ENCODE measurements at places on chromosomes 4 and X.

- DNase-seq = no peak
These were observed 78.7 kb upstream of the ZNF518B start for GRCh38 chr4:10535912-10536311.

- DNase-seq = no peak
These were observed 926 bp upstream of the MAGIX start for GRCh38 chrX:49161632-49162031.

DNA sequence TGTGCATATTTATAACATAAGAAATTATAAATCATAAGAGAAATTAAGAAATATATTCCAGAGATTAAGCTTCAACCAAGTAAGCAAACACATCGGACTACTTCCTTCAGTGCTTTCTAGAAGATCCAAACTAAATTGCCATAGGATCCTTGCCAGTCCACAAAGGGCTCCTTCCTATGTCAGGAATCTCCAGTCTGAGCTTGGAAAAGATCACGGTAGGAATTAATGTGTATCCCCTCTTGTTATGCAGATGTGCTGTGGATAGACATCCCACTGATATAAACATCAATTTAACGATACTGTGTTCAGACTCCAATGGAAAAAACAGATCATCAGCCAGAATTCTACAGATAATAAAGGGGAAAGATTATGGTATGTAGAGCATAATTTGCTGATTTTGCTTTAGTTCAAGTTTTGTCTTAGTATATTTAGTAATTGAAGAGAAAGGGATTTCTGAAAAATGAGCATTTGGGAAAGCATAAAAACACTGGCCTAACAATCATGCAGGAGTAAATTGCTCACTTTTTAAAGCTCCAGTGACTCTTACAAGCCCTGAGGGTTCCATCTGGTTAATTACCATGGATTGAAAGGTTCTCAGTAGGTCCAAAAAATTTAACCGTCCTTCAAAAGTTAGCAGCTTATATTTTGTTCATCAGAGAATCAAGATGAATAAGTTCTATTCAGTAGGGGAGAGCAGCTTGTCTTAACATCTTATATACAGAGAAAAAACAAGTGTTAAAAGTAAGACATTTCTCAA lies 65.9 kb downstream of the HHIP start:
- no peak for DNase-seq

GRCh38 chr4:156575430-156576073 lies 396.0 kb downstream of the PDGFC start:
- peak; percentile 43 for DNase-seq

GRCh38 chr4:1994938-1995337 lies 13.8 kb downstream of the NELFA start:
- DNase-seq = no peak

DNA sequence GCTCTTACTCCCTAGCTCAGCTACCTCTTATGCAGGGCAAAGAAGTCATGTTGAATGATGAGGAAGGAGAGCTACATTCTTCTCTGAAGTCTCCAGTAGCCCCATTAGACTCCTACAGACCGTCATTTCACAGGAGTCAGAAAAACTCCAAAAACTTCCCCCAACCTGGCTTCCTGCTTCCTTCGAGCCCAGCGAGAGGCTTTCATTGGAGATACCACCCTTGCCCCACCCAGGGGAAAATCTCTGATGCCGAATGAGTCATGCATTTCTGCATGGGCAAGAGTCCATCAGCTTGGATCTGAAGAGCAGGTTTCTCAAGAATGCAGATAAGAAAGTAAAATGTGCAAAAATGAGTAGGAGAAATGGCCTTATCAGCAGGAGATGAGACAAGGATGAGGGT lies 53.0 kb downstream of the ARSF start:
- DNase-seq = peak; percentile 16

DNA sequence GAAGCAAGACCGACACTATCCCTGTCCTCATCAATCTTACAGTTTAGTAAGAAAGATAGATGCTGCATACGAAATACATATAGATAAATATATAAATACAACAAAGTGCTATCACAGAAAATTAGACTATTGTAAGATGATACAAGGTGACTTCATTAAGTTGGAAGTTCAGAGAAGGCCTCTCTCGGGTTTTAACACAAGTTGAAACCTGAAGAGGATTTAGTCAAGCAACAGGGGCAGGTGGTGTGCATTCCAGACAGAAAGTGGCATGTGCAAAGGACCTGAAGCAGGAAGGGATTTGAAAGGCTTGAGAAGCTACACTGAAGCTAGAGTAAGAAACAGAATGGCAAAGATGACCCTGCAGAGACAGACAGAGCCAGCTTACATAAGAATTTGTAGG lies 36.5 kb downstream of the USP46 start:
- no peak for DNase-seq

DNA sequence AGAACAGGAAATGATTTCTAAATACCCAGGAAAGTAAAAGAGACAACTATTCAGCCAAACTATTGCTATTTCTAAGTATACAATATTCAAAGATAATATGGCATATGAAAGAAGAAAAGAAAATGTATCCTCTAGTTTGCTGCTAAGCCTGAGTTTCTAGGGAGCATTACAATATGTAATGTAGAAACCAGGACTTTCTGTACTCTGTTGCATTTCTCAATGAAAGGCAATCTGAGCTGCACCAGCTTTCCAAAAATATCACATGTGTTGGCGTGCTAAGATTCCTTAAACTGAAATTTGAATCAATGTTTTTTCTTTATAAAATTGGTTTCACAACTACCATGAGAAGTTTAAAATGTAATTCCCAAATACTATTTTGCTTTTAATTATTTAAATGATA lies 129.6 kb downstream of the ANK2 start:
- DNase-seq = no peak

DNA sequence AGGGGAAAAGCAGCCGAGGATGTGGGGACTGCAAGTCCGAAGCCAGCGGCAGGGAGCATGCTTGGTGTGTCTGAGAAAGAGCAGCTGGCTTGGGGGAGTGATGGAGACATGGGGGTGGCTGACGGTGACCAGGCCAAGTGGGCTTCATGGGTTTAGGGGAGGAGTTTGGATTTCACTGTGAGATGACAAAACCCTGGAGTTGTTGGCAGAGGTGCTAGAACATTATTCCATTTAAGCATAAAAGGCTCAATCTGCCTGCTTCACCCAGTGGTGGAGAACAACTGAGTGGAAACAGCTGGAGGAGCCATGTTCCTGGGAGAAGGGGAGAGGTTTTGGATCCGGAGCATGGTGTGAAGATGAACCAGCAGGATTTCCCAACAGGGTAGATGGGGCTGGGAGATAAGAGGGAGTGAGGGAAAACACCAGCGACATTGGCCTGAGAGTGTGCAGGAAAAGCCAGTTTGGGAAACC lies 318.0 kb upstream of the TAPT1 start:
- no peak for DNase-seq

GRCh38 chrX:118976599-118977340 lies 2.4 kb downstream of the LONRF3 start:
- no peak for DNase-seq

GRCh38 chr4:183449193-183449882 lies 4.9 kb downstream of the CDKN2AIP start:
- peak; percentile 96 for DNase-seq

GRCh38 chr4:185086053-185086452 lies 57.0 kb upstream of the SLC25A4 start:
- no peak for DNase-seq

DNA sequence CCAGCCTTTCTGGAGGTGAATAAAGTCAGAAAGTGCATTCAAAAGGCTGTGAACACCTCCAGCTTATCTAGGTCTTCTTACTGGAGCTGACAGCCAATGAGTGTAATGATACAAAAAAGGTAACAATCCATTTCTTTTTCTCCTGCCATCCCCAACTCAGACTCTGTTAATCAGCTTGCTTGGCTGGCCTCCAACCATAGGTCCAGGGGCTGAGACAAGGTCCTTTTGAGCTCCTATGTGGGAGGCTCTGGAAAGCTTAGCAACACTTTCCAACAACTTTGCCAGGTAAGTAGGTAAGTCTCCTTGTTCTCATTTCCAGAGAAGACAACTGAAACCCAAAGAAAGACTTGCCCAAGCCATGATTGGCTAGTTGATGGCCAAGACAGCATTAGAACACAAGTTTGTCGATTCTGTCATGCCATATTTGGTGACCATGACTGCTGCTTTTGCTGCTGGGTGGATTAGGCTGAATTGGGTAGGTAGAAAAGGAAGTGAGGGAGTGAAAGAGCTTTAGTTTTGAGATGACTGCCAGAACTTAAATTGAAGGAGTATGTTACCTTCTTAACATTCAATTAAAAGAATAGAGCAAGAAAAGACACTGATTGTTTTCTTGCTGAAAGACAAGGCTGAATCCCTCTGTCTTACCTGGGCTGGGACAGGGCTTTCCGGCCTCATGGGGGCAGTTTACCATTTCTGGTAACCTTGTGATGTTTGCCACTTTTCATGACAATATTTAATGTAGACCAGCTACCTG lies 22.8 kb downstream of the VSIG4 start:
- DNase-seq = no peak

- no peak for DNase-seq
These were observed 121.2 kb downstream of the PARM1 start for GRCh38 chr4:75054078-75054477.

- no peak for DNase-seq
These were observed 47.5 kb downstream of the SPATA18 start for GRCh38 chr4:52098618-52099017.

- DNase-seq = peak; percentile 90
These were observed 157.6 kb downstream of the RASL11B start for GRCh38 chr4:53019485-53020382.

DNA sequence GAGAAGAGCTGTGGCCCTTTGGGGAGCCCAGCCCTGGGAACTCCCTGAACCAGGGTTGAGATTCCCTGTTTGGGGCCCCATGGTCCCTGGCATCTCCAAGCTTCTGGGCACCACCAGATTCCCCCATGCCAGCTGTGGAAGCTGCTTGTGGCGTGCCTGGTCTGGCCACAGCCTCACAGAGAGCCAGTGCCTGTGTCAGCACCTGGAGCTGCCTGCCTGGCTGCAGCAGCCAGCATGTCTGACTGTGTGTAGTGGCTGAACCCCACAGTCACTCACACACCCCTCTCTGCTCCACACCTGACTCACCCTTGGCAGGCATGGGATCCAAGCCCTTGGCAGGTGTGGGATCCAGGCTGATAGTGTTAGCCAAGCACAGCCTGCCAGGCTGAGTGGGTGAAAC lies 97.2 kb upstream of the GALNTL6 start:
- DNase-seq = no peak

GRCh38 chrX:132017431-132018185 lies 5.5 kb upstream of the STK26 start:
- no peak for DNase-seq

GRCh38 chr4:37615059-37615719 lies 71.0 kb downstream of the RELL1 start:
- no peak for DNase-seq

- DNase-seq = peak; percentile 7
These were observed 1.8 kb downstream of the PPP1R2C start for GRCh38 chrX:42776195-42776594.

- DNase-seq = no peak
These were observed 90.3 kb upstream of the TEX13D start for GRCh38 chrX:124242131-124242530.

DNA sequence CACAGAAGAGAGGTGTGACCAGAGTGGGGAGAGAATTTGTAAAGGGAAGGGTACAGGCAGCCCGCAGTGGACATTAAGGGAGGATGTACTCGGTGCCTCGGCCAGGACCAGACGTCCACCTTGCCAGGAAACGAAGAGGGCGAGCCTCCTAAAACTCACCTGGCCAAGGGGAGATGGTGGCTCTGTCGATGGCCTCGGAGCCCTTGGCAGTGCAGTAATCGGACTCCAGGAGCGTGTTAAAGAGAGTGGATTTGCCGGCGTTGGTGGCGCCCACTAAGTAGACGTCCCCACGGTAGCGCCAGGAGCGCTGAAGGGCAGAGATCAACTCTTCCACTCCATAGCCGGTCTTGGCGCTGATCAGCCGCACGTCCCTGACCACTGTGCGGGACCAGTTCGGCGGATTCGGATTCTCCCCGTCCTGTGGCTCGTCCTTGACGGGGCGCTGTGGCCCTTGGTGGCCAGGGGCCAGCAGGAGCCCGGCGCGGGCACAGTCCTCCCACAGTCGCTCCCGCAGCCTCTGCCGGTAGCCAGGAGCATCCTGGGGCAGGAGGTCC lies 1.0 kb downstream of the NOA1 start:
- DNase-seq = peak; percentile 15

DNA sequence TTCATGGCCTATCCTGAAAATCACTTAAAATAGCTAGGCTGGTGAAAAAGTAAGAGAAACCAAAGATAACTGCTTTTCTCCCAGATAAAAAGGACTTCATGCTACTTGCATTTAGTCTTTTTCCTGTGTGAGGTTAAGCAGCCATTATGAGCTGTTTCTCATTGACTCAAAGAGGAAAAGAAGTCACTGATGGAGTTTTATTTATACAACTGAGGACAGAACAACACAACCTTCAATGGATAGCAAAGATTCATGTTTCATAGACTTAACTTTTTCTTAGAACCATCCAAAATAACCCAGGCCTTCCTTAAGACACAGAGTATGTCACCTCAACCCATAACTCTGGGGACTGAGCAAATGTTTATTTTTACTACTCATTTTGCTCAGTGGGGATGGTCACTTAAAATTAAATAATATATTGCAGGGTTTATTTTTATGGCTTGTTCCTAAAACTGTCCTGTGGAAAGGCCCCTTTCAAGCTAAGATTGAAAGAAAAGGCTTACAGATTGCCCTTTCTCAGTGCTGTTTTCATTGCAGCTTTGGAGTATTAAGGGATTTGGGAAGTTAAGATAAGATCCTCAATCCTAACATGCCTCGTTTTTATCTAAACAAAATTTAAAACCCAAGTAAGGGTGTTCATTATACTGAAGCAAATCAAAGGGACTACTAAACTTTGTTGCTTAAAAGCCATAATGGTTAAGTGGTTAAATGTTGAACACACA lies 252.6 kb upstream of the MAD2L1 start:
- DNase-seq = no peak

GRCh38 chr4:16092682-16093319 lies 9.0 kb upstream of the PROM1 start:
- no peak for DNase-seq

- DNase-seq = no peak
These were observed 81.9 kb downstream of the ATP11C start for GRCh38 chrX:139850968-139851367.

DNA sequence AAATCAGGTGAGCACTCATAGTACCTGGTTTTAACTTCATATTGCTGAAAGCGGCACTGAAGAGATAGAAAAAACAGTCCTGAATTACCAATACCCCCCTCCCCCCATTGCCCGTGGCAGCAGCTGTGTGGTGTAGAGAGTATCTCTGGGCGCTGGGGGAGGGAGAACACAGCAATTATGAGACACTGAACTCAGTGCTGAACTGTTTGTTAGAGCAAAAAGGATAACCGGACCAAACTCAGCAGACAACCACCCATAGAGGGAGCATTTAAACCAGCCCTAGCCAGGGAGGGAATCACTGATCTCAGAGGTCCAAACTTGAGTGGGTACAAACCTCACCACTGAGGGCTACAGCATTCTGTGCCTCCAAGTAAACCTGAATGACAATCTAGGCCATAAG lies 457.4 kb upstream of the TEX13C start:
- DNase-seq = no peak

DNA sequence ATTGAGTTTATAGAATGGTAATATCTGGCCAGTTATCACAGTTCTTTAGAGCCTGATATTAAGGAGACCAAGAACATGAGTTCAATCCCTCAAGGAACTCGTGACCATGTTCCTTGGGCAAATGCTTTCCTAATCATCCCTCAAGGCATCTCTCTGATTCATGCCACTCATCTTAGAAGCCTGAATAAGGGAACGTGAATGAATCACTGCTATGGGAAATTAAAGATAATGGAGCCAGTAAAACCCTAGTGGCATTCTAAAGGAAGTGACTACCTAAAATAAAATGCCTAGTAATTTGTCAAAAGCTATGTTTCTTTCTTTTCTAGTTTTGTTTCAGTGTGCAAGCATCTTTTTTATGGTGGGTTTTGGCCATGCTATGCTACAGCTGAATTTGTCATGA lies 1161.3 kb downstream of the C4orf33 start:
- DNase-seq = peak; percentile 71
